ENCODE measurements at places on chromosomes 1 and 21.

GRCh38 chr1:191350938-191351337 lies 807.3 kb upstream of the RGS18 start:
- no peak for DNase-seq

- no peak for DNase-seq
These were observed 1.8 kb upstream of the DMBX1 start for GRCh38 chr1:46487818-46488218.

DNA sequence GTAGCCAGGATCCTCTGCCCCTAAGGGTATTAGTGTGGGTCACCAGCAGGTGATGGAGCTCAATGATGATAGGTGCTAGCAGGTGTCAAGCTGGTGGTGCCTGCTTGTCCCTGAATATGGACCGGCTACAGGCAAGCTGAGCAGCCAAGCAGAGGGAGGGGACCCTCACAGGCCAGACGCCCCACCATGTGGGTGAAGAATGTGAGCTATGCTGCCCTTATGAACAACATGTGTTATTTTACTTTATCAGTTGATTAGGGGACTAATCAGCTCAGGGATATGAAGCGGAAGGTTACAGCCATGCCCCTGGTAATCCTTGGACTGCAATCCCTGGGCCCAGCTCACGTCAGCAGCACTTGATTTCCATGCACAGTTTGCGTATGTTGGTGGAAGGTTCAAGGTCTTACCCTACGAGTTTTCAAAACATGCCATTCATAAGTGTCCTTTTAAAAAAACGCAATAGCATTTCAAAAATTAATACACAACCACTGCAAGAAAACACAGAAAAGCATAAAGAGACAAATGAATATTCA lies 106.0 kb downstream of the CDC7 start:
- no peak for DNase-seq

- DNase-seq = no peak
These were observed 28.4 kb downstream of the PPP2R5A start for GRCh38 chr1:212313616-212314015.

DNA sequence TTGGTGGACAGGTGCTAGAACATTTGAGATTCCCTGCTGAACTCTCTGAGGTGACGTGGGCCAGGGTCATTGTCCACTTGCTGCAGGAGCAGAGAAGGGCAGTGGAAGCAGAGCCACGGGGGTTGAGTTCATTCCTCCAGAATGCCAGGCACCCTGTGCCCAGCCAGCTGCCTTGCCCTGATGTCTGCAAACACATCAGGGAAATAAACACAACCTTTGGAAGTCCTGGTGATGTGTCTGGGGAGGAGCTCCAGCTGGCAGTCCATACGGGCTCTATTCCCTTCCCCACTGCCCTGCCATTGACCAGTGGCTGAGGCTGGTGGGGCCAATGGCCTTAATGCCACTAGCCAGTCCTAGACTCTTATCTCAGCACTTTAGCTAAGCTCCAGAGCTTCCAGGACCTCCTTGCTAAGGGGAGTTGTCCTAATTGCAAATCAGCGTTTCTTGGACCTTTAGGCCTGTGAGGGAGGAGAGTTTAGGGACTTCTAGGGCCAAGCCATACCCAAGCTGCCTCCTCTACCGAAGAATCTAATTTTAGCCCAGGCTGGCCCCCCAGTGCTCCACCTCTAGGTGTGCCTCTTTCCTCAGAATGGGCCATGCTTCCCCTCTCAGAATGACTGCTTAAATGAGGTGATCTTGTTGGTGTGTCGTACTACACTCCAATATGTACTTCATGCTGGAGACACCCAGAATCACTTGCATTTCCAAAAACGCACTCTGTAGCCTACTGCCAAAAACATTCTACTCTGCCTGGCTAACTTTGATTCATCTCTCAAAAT lies 25.9 kb upstream of the MFSD2A start:
- DNase-seq = no peak

- DNase-seq = no peak
These were observed 128.9 kb upstream of the ADAR start for GRCh38 chr1:154736841-154737240.

- no peak for DNase-seq
These were observed 172.7 kb upstream of the NR5A2 start for GRCh38 chr1:199854686-199855321.

DNA sequence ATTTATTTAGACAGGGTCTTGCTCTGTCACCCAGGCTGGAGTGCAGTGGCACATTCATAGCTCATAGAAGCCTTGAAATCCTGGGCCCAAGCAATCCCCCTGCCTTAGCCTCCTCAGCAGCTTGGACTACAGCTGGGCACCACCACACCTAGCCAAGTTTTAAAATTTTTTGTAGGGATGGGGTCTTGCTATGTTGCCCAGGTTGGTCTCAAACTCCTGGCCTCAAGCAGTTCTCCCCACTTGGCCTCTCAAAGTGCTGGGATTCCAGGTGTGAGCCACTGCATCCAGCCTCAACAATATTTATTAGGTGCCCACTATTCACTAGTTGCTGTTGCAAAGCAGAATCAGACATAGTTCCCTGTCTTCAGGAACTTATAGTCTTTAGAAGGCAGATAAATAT lies 14.1 kb upstream of the GPX7 start:
- DNase-seq = no peak

GRCh38 chr1:189429610-189430009 lies 1048.1 kb downstream of the BRINP3 start:
- DNase-seq = no peak

DNA sequence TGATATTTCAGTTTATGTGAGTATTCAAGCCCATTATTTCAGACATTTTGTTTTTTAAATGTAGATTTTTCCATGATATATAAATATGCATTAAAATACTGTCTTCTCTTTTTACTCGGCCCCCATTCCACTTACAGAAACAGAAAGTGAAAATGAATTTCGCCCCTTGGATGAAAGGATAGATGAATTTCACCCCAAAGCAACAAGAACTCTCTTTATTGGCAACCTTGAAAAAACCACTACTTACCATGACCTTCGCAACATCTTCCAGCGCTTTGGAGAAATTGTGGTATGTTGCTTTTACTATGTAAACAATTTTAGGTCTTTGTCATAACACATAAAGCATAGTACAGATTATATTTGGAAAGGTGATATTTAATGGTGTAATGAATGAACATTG lies 59.9 kb downstream of the ZBTB17 start:
- DNase-seq = no peak

DNA sequence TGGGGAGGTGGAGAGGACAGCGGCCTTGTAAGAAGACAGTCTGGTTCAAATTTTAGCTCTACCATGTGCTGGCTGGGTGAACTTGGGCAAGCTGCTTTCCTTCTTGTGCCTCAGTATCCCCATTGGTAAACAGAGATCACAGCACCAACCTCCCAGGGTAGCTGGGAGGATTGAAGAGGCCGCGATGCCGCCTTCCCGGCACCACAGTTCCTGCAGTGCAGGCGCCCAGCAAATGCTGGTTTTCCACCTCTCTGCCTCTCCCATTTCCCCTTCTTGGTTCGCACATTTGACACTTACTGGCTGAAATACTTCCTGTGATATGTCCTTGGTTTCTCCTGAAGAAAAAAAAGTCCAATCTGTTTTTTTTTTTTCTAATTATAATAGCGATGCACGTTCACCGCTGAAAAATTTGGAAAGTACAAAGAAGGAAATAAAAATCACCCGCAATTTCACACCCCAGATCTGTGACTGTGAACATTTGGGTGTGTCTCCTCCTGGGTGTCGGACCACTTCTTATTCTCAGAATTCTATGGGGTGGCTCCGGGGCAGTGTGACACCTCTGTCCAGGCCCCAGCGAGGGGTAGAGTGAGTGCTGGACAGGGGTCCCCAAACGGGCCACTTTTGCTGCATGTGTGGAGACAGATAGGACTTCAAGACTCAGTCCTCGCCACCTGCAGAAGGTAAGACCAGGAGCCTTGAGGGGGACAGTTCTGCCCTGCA lies 73.1 kb downstream of the RUNX3 start:
- no peak for DNase-seq

DNA sequence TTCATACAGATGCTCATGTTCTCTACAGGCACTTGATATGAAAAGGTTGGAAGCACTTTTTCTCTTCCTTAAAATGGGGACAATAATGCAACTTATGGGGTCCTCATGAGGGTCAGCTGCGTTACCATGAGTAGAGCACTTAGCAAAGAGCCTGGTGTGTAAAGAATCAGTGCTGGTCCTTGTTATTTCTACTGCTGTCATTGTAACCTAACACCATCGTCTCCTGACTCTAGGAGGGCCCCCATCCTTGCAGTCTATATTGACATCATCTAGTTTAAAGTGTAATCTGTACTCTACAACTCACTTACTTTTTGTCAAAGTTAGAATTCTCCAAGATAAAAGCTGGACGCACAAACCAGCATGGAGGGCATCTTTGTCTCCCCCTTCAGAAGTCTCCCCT lies 2.4 kb downstream of the CAPN9 start:
- no peak for DNase-seq

GRCh38 chr1:39671433-39671792 lies 494 bp downstream of the NT5C1A start:
- DNase-seq = no peak

DNA sequence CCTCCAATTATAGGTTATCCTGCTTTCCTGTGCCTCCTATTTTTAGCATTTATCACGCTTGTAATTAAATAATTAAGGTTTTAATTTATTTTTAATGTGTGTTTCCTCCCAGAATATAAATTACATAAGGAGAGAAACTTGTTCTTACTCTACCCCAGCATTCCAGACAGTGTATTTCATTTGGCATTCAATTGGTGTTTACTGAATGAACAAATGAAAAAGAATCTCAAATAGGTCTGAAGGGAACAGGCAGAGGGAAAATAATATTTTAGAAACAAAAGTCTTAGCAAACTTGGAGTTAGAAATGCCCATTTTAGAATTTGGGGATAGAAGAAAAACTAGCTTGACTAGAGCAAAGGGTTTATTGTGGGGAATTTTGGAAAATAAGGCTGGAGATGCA lies 9.9 kb upstream of the RSRP1 start:
- no peak for DNase-seq

DNA sequence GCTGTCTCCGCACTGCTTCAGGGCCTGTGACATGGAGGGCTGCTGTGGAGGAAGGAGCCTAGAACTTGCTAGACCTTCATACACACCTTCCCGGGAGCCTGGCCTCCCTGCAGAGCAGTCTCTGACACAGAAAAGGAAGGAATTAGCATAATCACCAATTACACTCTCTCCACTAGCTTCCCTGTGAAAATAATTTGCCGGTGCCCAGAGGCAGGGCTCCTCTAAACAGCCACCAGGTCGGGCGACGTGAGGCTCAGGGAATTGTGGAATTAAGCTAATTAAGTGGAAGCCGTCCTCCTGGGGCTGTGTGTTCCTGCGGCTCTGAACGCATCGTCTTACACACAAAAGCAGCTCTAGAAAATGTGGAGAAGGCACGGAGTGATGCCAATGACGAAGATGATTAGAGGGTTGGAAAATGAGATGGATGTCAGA lies 82.6 kb downstream of the NENF start:
- DNase-seq = no peak

DNA sequence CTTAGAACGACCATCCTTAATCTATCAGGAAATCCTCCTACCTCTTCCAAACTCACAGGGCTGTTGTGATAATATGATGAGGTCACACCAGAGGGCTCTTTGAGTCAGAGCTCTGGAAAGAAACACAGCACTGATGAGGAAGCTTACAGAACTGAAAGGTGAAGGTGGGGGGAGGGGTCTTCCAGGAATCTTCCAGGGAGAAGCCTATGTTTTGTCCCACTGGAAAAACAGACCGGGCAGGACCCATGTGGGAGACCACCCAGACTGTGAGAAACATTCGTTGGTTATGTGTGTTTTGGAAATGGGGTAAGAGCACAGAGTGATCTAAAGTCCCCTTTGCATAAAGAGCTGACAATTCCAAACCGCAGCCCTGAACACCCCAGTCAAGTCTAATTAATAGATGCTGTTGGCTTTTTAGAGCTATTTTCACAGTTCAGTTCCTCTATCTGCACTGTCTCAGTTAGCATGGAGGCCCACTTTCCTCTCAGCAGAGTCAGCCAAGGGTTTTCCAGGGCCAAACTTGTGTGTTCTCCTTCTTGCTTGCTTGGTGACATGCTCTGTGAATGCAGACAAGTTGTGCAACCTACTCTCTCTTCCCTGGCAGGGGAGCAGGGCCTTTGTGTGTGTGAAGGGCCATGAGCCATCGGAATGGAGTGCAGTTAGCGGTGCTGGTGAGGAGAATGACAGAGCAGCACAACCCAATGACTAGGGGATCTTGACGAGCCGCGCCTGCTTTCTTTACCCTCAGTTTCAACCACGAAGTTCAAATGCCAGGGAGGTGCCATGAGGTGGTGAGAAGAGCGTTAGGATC lies 12.3 kb downstream of the PHLDA3 start:
- DNase-seq = no peak

GRCh38 chr1:84479998-84480397 lies 932 bp downstream of the RPF1 start:
- DNase-seq = no peak

GRCh38 chr1:19892628-19893168 lies 10.5 kb downstream of the OTUD3 start:
- no peak for DNase-seq

DNA sequence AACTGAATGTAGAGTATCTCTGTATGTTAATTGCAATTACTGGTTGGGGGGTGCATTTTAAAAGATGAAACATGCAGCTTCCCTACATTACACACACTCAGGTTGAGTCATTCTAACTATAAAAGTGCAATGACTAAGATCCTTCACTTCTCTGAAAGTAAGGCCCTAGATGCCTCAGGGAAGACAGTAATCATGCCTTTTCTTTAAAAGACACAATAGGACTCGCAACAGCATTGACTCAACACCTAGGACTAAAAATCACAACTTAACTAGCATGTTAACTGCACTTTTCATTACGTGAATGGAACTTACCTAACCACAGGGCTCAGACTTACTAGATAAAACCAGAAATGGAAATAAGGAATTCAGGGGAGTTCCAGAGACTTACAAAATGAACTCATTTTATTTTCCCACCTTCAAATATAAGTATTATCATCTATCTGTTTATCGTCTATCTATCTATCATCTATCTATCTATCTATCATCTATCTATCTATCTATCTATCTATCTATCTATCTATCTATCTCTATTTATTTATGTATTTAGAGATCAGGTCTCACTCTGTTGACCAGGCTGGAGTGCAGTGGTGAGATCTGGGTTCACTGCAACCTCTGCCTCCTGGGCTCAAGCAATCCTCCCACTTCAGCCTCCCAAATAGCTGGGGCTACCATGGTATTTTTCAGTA lies 47.8 kb downstream of the CHML start:
- DNase-seq = no peak

DNA sequence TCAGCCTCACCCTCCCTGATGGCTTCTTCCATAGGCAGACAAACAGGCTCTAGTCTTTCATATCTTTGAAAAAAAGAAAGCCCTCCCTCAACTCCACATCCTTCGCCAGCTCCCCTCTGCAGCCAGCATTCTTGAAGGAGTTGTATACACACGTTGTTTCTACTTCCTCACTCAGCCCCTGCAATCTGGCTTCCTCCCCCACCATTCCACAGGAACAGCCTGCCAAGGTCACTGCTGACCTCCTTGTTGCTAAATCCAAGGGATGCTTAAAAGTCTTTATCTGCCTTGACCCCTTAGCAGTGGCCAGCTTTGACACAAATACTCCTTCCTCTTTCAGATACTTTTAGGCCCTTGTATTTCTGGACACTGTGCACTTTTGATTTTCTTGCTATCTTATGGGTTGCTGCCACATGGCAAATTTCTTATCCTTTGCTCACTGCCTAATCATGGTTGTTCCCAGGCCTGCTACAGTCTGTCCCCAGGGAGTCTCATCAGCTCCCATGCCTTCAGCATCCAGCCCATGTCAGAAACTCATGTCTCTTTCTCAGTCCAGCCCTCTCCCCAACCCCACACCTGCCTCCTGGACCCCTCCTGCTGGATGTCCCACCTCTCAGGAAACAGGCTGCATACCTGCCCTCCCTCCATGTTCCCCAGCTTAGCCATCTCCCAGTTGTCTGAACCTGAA lies 8.3 kb downstream of the FAM229A start:
- DNase-seq = no peak

All from stimulated activated CD4-positive, alpha-beta T cell treated with anti-CD3 and anti-CD28 coated beads, Interleukin-1b, Interleukin-23, amount 100 ng/mL, for 1 hour (primary cell).